ENCODE measurements at places on chromosomes 12 and 14.

GRCh38 chr12:124469193-124469888 lies 98.1 kb downstream of the NCOR2 start:
- DNase-seq, result no peak

DNA sequence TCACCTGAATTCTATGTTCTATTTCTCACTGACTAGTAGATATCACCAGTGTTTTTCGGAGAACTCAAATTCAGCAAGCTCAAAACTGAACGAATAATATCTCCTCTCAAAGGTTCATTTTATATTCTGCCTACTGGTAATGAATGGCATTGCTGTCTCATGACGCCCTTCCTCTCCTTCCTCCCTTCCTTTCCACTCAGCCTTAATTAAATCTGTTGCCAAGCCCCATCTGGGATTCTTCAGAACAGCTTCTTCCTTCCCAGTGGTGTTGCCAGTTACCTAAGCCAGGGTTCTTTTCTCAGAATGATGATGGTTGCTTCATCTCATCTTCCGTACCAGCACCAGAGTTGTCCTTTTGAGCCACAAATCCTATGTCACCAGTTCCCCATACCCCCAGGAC lies 143.2 kb downstream of the SYNE2 start:
- DNase-seq, result no peak

DNA sequence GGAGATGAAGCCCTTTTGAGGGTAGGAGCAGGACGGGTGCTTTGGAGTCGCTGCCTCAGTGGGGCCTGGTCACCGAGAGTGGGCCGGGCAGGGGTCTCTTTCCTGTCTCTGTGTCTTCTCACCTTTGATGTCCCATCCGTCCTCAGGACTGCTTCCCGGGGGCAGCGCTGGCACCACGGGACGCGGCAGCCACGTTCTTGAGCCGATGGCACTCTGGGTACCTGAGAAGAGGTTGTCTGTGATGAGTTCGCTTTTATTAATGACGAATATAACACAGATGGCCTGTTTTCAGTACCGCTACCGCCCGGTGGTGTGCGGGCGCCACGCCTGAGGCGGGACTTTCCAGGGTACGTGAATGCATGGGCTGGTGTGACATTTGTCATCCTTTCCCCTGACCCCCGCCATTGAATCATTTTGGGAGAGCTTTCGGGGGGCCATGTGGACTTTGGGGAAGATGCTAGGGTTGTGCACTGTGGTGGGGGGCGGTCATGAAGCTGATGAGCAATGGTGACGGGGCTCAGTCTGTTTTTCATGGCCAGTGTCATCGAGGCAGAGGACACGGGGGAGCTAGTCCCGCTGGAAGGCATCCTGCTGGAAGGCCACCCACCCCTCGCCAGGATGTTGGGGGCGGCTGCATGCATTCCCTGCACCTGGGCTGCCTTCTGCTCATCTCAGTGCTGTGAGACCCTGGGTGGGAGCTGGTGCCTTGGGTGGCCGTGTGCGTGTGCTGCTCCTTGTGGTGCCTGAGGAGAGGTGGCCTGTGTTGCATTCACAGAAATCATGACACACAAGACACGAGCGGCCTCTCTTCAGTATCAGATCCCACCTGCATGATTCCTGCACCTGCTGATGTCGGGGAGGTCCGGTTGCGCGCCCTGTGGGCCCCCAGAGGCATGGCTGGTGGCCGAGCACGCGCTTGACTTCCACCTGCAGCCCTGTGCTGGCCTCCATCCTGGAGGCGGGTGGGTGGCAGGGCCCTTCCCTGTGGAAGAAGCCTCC lies 162.5 kb upstream of the RTL1 start:
- DNase-seq, result no peak

DNA sequence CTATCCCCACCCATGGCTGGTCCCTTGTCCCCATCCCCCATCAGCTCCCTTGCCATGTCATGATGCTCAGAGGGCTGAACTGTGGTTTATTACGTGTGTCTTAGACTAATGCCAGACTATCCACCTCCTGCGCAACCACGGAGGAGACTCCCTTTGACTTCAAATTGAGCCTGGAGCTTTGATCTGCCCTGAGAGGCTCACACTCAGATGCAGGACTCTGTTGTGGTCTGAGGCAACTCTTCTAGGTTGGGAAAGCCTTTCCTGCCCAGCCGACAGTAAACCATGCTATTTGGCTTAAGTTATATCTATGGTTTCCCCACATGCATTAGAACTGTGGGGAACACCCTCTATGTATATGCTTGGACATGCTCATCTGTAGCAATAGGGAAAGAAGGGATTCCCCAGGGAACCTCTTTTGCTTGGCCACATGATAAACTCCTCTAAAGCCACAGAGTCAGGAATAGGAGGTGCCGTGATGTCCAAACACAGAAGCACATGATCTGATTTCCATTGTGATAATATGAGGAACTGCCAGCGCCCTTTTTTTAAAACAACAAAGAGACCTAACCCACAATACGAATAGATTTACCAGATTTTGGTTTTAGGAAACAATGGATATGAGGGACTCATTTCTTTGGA lies 11.1 kb upstream of the LGALS3 start:
- peak; percentile 80 for DNase-seq

- peak; percentile 45 for DNase-seq
Observed at GRCh38 chr12:106919910-106920544, 35.7 kb upstream of the TMEM263 start.

- no peak for DNase-seq
Observed at GRCh38 chr14:25909045-25909747, 688.6 kb downstream of the NOVA1 start.

DNA sequence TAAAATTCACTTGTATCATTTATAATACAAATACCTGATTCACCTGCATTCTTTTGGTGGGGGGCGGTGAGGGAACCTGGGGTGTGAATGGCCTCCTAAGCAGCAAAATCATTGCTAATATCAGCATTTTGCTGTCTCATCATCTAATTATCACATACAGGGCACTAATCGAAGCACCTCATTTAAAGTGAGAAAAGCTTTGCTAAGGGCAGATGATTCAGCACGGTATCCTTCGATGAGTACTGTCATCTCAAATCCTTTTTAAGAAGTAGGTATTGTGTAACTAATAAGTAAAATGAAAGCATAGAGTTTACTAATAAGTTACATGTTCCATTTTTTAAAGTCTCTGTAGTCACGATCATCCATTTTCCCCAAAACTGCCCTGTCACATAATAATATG lies 278.1 kb upstream of the SOX5 start:
- no peak for DNase-seq

- DNase-seq, result no peak
Observed at GRCh38 chr12:27521066-27521465, 2.9 kb upstream of the PPFIBP1 start.

DNA sequence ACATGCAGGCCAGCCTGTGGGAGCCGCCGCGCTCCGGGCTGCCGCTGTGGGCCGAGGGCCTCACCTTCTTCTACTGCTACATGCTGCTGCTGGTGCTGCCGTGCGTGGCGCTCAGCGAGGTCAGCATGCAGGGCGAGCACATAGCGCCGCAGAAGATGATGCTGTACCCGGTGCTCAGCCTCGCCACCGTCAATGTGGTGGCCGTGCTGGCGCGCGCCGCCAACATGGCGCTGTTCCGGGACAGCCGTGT lies 2.9 kb downstream of the TMEM121 start:
- DNase-seq, result no peak

GRCh38 chr12:106247674-106248311 lies at the start of gene CKAP4:
CKAP4 (minus strand) TSS chr12:106248020; CDS start chr12:106247851, 169 bp downstream.
- DNase-seq, result peak; percentile 87

DNA sequence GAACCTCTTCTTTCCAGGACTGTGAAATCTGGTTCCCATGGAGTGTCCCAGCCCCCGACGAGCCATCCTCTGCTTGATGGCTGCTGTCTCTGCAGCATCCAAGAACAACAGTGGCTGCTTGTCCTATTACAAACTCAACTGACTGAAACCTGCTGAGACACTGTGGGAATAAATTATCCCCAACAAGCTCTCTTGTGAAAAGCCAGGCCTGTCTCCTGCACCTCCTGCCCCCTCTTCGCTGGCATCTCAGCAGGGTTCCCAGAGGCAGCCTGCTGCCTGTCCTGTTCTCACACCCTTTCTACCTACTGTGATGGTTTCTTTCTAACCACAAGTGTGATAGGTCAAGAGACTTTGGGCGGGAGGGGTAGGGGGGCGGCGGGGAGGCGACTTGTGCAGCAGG lies 180.2 kb downstream of the TSPAN9 start:
- DNase-seq, result peak; percentile 68

GRCh38 chr12:11651785-11652184 lies 2.3 kb downstream of the ETV6 start:
- DNase-seq, result no peak

DNA sequence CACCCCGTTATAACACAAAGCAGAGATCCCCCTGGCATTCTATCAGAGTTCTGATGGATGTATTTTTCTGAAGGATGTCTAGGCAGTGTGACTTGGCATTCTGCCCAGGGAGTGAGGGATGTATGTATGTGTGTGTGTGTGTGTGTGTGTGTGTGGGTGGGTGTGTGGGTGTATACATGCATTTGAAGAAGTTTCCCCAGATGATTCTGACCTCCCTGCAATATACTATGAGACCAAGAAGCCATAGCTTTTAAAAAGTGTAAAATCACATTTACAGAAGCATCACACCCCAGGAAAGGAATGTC lies 59.7 kb upstream of the NAP1L1 start:
- peak; percentile 81 for DNase-seq

- no peak for DNase-seq
Observed at GRCh38 chr12:114751712-114752111, 67.7 kb upstream of the TBX3 start.

- peak; percentile 67 for DNase-seq
Observed at GRCh38 chr14:28763751-28764256, 2.8 kb upstream of the FOXG1 start.

DNA sequence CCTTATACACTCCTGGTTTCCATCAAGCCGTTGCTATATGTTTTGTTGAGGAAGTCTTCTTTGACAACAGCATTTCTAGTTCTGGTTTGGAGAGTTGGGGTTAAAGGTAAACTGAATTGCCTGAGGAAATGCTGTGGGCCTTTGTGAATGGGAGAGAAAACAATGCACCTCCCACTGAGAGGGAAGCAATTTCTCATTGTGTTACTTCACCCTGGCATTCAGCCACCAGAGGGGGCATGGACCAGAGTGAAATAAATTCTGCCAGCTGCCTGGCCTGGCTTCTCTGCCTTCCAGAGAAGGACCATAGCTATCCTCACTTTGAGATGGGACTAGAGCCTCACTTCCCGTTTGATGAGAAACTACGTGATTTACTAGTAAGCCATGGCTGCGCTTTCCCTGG lies 475.3 kb downstream of the EGLN3 start:
- peak; percentile 74 for DNase-seq

DNA sequence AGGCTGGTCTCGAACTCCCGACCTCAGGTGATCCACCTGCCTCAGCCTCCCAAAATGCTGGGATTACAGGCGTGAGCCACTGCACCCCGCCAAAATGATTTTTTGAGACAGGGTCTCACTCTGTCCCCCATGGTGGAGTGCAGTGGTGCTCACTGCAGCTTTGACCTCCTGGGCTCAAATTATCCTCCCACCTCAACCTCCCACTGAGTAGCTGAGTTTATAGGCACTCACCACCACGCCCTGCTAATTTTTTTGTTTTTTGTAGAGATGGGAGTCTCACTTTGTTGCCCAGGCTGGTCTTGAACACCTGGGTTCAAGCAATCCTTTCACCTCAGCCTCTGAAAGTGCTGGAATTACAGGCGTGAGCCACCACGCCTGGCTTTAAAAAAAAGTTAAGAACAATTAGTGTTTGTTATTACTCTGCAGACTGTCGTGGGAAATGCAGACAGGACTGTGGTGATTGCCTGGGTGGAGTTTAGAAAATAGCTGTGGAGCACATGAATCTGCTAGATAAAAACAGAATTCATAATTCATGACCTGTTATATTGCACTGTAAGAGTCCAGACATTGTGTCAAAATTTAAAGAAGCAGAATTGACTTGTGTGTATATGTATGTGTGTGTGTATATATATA lies 9.2 kb upstream of the COX6A1 start:
- no peak for DNase-seq

DNA sequence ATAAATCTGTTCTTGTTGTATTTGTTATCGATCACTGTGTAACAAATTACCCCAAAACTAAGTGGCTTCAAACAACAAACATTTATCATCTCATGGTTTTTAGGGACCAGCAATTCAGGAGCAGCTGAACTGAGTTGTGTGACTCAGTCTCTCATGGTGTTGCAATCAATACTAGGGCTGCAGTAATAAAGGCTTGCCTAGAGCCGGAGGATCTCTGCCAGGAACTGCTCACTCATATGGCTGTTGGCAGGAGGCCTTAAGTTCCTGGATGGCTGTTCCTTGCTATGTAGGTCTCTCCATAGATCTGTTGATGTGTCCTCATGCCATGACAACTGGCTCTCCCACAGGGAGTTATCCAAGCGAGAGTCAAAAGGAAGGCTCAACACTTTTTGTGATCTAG lies 3.8 kb upstream of the PSMC6 start:
- no peak for DNase-seq

- DNase-seq, result no peak
Observed at GRCh38 chr14:77469067-77469505, 11.2 kb downstream of the AHSA1 start.

DNA sequence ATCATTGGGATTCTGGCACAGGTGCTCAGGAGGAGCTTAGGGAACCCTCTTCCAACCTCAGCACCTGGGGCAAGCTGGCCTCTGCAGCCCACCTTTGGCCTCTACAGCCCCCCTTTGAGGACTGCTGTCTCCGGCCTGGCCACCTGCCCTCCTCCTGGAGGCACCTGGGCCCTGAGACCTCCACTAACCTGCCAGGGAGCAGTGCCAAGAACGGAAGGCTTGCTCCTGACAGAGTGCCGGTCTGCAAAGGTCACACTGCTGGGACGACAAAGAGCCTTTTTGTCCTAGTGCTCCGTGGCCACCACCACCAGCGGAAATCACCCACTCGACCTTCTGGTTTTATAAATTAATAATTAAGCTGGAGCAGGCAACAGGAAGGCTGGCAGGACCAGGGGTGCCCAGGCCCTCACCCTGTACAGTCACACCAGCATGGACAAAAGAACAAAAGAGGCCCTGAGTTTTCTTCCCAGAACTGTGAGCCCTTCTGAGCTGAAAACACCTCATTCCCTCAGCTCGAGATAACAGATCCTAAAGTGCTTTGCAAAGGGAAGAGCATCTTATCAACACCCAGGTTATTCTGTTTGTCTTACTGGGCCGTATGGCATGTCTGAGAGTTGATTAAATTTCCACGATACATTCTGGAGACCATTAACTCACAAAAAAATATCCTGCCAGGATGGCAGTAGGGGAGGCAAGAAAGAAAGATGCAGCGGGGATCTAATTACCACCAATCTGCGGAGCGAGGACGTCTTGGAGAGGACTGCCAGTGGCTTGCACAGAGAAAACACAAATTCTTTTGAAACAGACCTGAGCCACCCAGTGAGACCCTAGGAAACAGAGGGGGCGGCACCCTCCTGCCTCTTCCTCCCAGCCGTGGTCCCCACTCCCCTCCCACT lies 8.2 kb downstream of the TESC start:
- DNase-seq, result peak; percentile 35

DNA sequence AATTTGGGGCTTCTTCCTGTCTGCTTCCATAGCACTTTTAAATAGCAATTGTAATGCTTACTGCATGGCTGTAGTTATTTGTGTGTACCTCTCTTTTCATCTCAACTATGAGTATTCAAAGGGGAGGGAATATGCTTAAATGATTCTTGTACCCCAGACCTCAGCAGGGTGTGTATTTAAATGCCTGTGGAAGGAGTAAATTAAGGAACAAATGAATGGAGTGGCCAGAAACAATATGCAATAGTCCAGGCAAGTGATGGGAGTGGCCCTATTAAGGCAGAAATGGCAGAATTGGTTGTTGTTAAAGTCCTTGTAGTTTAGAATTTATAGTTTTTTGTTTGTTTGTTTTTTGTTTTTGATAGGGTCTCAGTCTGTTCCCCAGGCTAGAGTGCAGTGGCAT lies 1.5 kb downstream of the RAD51B start:
- no peak for DNase-seq

GRCh38 chr12:104670439-104671408 lies 214.0 kb downstream of the CHST11 start:
- no peak for DNase-seq
